ENCODE measurements at places on chromosomes 1 and 21.

DNA sequence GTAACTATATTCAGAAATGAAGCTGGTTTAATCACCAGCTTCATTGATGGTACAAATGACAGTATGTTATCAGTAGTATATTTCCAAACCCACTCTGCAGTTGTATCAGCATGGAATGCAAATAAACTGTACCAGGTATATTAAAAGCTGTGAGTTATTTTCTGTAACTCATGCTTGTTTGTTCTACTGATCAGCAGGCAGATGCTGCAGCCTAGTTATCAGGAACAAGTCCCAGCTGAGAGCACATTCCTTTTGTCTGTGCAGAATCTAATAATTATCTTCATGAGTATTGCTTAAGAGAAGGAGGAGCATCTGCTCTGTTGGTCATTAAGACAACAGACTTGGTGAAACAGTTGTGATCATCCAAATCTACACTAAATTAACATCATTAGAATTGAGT is 1331.1 kb downstream of the MRPL39 start:
- no peak for DNase-seq

- DNase-seq: no peak
Measured at GRCh38 chr1:153233448-153233847, 16.1 kb downstream of the PRR9 start.

DNA sequence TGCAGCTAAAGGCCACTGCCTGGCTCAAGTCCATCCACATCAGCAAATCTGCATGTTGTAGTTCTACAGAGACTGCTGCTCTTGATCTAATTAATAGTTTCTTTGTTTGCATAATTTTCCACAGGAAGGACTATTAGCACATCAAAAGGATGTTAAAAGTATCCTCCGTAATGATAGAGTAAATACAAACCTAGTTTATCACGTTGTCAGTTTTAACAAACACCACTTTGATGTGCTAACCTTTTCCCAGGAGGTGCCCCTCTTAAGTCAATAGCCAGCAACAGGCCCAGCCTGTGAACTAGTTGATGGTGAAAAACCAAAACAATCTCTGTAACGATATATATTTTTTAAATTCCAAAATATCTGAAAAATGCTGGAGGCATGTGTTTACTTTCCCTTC is 64.2 kb upstream of the SLC22A15 start:
- no peak for DNase-seq

- DNase-seq: no peak
Measured at GRCh38 chr1:87129038-87129437, 199.6 kb upstream of the LMO4 start.

- no peak for DNase-seq
Measured at GRCh38 chr1:181043025-181043888, 9.5 kb downstream of the MR1 start.

DNA sequence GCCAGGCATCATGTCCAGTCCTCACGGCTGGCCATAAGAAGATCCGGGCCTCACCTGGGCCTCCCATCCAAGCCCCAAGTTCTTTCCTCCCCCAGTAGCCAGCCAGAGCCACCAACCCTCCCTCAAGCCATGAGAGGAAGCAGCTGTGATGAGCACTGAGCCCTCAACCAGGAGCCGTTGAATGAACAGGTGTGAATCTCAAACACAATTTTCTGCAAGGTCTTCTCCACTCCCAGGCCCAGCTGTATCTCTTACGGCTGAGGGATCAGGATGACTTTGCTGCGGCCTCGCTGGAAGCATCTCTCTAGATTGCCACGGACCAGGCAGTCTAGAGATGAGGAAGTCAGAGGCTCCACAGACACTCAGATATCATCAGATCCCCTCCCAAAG is 9.8 kb upstream of the CLDN14 start:
- no peak for DNase-seq

DNA sequence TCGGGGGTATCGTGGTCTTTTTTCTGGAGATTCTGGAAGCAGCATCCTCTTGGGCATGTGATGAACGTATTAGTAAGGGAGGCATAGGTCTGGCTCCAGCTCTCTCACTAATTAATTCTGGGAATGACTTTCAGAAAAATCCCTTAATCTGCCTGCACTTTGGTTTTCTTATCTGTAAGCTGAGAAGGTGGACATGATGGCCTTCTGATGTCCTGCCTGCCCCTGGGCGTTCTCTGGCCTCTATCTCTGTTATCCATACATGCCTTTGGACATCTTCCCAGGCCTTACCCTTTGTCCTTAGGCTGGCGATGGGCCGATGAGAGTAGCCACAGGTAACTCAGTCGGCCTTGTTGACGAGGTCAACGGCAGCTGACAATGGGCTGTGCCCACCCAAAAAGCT is 8.8 kb downstream of the NTRK1 start:
- no peak for DNase-seq

DNA sequence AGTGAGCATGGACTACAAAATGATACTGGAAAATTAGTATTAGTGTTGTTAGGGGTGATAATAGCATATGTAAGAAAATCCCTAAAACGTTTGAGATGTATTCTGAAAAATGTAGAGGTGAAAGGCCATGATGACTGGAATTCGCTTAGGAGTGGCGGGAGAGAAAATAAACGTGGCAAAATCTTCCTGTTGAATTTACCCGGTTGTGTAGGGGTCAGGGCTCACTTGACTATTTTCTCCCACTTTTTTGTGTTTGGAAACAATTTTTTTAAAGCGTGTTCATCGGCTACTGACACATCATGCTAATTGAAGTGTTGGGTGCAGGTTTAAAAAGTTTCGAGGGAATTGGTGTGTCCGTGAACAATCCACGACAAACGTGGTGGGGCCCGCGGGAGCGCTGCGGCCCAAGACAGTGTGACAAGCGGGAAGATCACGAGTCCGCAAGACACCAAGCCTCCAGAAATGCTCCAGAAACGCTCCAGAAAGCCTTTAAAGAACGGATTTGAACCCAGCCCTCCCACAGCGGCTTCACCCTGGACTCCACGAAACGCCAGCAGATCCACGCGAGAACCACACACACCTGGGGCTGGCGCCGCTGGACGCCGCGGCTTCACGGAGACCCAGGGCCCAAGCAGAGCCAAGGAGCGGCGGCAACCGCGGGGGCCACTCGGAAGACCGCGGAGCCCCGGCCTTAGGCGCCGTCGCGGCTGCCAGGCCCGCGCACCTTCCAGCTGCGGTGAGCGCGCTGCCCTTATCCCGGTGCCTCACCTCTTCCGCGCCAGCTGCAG is 573 bp downstream of the PSMG1 start:
- DNase-seq: peak; percentile 1

GRCh38 chr1:112344754-112345423 is 51.1 kb upstream of the CTTNBP2NL start:
- peak; percentile 63 for DNase-seq

DNA sequence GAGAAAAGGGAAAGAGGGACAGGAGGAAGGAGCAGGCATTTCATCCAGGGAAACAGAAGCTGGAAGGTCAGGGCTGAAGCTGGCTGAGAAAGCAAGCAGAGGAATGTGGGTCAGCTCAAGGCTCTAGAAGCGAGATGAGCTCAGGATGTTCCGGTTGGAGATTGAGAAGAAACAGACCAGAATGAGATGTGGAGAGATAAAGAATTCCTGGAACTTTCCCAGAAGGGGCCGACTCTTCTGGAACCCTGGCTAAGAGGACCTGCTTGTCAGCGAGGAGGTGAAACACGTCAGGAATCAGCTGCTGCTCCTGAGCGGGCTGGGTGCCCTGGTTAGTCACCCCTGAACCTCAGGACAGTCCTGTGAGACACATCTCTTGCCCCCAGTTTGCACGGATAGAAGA is 75.9 kb downstream of the HUNK start:
- no peak for DNase-seq

DNA sequence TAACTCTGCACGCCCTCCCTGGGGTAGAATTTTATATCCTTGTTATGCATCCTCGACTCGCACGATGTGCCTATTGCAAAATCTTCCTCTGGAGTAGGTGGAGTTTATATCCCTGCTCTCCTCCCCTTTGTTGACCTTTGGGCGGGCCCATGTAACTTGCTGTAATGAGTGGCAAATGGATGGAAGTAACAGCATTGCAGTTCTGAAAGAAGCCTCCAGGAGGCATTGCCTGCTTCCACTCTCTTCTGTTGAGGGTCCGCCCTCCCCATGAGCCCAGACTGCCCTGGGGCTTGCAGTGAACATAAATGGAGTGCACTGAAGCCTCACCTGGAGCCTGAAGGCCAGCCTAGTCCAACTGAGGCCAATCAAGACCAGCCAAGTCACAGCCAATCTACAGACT is 62.2 kb upstream of the GRIK3 start:
- no peak for DNase-seq

DNA sequence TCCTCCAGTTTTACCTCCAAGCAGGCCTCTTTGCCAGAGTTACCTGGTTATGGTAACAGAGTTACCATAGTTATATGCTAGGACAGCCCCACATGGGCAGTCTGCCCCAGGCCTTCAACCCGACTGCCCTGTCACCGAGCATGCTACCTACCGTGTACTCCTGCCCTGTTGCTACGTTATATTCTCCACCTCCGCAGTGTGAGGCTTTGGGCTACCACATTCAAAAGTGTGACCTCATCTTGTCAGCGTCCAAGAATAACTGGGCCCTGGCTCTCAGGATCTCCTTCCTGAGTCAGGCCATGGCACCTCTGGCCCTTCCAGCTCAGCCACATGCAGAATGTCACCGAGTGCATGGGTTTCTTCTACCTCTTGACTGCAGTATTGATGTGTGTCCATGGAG is 8.9 kb downstream of the MAPKAPK2 start:
- DNase-seq: no peak

- DNase-seq: no peak
Measured at GRCh38 chr1:94395748-94396309, 22.4 kb upstream of the ABCD3 start.

- DNase-seq: peak; percentile 32
Measured at GRCh38 chr1:114979278-114979891, 50.2 kb upstream of the TSHB start.

DNA sequence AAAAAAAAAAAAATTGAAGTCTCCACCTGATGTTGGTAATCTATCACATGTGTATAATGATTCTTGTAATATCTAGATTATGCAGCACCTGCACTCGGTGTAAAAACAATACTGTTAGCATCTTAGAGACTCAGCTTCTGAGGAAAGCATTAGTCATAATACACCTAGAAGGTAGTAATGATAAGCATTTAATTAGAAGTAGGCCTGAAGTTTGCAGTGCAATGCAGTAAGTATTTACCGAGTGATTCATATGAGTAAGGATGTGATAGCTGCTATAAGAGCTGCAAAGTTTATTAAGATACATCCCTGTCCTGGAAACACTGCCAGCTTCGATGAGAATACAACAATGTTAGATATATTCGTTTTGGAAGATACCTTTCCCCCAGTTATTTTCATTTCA is 196.4 kb downstream of the GREM2 start:
- DNase-seq: no peak

GRCh38 chr1:242209063-242209462 is 210.2 kb upstream of the MAP1LC3C start:
- no peak for DNase-seq

- DNase-seq: no peak
Measured at GRCh38 chr1:172507741-172508140, 25.2 kb upstream of the SUCO start.

DNA sequence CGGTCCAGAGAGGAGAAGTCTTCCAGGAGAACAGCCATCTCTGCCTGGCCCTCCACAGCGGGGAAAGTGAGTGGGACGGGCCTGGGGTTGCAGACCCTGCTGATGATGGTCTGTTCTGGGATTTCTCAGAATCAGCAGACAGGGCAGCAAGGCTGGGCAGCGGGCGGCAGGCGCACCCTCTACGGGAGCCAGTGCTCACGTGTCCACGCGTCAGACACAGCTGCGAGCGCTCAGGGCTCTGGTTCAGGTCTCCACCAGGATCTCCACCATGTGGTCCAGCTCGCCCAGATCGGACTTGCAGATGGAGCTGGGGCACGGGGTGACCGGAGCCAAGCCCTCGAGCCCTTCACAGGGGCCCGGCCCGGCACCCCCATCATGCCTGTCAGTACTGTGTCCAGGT is 5.5 kb downstream of the CLCA4 start:
- DNase-seq: no peak

DNA sequence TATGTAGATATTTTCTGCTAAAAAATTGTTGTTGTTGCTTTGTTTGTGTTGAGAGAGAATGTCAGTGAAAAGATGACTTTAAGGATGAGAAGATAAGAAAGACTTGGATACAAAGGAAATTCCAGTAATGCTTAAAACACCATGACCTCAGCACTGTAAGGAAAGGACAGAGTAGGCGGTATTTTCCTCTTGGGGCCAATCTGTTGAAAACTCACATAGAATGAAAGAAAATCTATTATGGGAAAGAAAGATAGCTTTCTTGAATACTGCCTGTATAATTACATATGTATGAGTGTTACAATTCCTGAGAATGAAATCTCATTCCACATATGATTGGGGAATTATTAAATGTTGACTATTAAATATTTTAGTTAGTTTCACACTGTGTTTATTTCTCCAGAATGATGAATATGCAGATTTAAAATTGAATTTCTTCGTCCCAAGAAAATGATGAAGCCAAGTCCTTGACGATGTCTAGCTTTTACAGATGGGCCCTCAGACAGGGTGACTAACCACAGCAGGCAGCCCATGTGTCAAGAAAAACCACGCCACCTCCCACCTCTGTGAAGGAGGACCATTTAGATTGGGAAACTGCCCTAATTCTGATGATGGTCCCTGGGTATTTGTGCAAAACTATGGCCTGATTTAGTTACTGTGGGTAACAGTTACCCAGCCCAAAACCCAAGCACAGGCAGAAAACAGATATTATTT is 49.7 kb upstream of the LMO4 start:
- DNase-seq: no peak

- no peak for DNase-seq
Measured at GRCh38 chr1:16095447-16095846, 22.0 kb upstream of the FAM131C start.

GRCh38 chr1:224377676-224378006 is 21.0 kb downstream of the CNIH4 start:
- DNase-seq: peak; percentile 6

GRCh38 chr1:57423656-57424211 is at the start of gene DAB1:
DAB1 (minus strand) TSS chr1:57424060; CDS start chr1:57291030, 133,030 bp downstream.
- peak; percentile 57 for DNase-seq

- no peak for DNase-seq
Measured at GRCh38 chr21:35510957-35511695, 462.0 kb upstream of the RUNX1 start.

GRCh38 chr1:101183388-101183699 is 53.5 kb upstream of the S1PR1 start:
- no peak for DNase-seq

GRCh38 chr1:23069675-23070074 is 50.4 kb downstream of the KDM1A start:
- DNase-seq: no peak

- DNase-seq: no peak
Measured at GRCh38 chr1:3928586-3928985, 28.5 kb upstream of the C1orf174 start.

- DNase-seq: no peak
Measured at GRCh38 chr1:167676205-167676915, 45.4 kb upstream of the MPZL1 start.
